ENCODE measurements at places on chromosomes 7 and 10. TPM values are rescaled to one million over a fixed set of nuclear protein-coding genes. Genes with fewer than 3 reads are reported as not detected.
A peak's percentile ranks its signal among the peaks of the same experiment; 100 is the strongest.

DNA sequence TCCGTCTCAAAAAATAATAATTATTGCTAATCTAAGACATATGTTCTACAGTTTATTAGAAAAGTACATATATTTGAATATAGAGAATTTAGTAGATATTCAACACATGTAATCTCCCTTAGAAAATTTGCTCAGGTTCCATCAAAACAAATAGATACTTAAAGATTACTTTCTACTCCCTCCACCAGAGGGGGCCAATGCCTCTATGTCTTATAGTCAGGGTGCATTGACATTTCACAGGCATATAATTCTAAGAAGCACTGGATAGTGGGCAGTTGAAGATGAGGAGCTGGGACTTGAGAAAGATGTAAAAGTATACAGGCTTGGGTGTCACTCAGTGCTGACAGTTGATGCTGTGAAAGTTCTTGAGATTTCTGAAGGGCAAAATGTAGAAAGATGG is 301.6 kb upstream of the HPS1 start:
- H3K27me3 ChIP-seq, result no peaks in the 10 kb centered on the region
- H3K36me3 ChIP-seq, result no peaks in the 10 kb centered on the region
- H3K27ac ChIP-seq, result no peak overlapping the region
- no peaks in the 10 kb centered on the region for H3K4me1 ChIP-seq
- H3K4me3 ChIP-seq, result no peak overlapping the region
- no peak for DNase-seq

NEBL gene
- 13.7 TPM for total RNA-seq

GOLGA7B gene
- total RNA-seq, result 0.07 TPM

SLC13A4 gene
- total RNA-seq, result 0.14 TPM

PHYHIPL gene
- 0.24 TPM for total RNA-seq

DNA sequence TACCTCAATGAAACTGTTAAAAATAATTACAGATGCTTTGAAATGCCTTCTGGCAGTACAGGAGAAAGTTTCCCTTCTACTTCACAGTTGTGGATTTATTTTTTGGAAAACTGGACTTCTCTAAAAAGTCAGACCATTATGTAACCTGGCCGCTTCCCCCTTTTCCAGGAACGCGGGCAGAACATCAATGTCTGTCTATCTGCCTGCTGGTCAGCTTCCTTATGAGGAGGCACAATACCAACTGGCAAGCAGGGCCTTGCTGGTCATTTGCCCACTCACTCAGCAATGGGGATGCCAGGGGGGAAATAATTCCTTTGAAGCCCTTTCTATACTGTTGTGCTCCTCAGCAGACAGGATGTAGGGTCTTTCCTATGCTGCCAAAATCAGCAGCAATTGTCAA is 22.5 kb upstream of the ADRB1 start:
- no peak overlapping the region for H3K27ac ChIP-seq
- peaks cover 37% of the 10 kb centered on the region for H3K4me1 ChIP-seq
- H3K36me3 ChIP-seq, result no peaks in the 10 kb centered on the region
- H3K4me3 ChIP-seq, result no peak overlapping the region
- H3K27me3 ChIP-seq, result peaks cover 32% of the 10 kb centered on the region
- DNase-seq, result no peak

GRCh38 chr7:50164559-50165170 is 71.6 kb upstream of the ZPBP start:
- DNase-seq, result no peak
- no peak overlapping the region for H3K27ac ChIP-seq
- H3K4me1 ChIP-seq, result no peaks in the 10 kb centered on the region

PIK3AP1 gene
- total RNA-seq, result 0.25 TPM

GRCh38 chr10:634256-634655 is 55.2 kb downstream of the DIP2C start:
- peak overlapping the region; percentile 41 for H3K27ac ChIP-seq
- DNase-seq, result no peak
- no peaks in the 10 kb centered on the region for H3K27me3 ChIP-seq
- H3K36me3 ChIP-seq, result peaks cover 7% of the 10 kb centered on the region

DNA sequence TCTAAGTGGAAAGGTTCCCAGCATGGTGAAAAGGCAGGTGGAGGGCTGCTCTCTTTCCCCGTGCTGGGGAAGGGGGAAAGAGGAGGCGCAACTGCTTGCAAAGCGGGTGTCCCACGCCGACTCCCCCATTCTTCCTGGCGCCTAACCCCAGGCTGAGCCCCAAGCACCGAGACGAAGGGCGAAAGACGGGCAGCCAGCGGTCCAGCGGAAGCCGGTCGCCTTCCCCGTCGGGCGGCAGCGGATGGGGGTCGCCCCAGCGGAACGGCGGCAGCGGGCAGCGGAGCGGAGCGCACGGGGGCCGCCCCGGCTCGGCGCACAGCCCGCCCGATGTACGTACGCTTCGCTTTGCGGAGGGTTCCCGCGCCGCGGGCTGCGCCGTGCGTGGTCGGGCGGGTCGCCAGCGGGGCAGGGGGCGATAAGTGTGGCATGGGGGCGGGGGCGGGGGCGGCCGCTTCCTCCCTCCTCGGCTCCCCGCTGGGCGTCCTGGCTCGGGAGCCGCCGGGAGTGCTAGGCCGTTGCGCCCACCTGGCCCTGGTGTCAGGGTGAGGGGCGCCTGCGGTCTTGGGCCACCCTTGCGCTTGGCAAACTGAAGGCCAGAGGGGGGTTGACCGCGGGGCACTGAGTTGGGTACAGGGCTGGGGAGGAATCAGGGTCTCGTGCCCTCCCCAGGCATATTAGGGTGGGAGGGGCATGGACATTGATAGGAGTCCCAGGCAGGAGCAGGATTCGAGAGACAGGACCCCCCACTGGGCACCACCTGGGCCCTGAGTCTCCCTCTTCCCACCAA is 35.2 kb upstream of the HSPB1 start:
- H3K36me3 ChIP-seq, result no peaks in the 10 kb centered on the region
- peaks cover 49% of the 10 kb centered on the region for H3K27me3 ChIP-seq
- H3K4me3 ChIP-seq, result peak overlapping the region; percentile 57
- no peak overlapping the region for H3K27ac ChIP-seq

GRCh38 chr10:132702601-132703418 is 83.1 kb downstream of the NKX6-2 start:
- DNase-seq, result no peak
- H3K4me1 ChIP-seq, result peaks cover 8% of the 10 kb centered on the region
- H3K27ac ChIP-seq, result no peak overlapping the region
- peaks cover 35% of the 10 kb centered on the region for H3K36me3 ChIP-seq
- no peak overlapping the region for H3K4me3 ChIP-seq
- H3K27me3 ChIP-seq, result no peaks in the 10 kb centered on the region

PTN gene
- 179 TPM for total RNA-seq

Data from mesothelial cell of epicardium (in vitro differentiated cells).